ENCODE measurements at places on chromosomes 4 and X.

- no peak for DNase-seq
Measured at GRCh38 chrX:133859336-133859735, 126.1 kb downstream of the GPC3 start.

DNA sequence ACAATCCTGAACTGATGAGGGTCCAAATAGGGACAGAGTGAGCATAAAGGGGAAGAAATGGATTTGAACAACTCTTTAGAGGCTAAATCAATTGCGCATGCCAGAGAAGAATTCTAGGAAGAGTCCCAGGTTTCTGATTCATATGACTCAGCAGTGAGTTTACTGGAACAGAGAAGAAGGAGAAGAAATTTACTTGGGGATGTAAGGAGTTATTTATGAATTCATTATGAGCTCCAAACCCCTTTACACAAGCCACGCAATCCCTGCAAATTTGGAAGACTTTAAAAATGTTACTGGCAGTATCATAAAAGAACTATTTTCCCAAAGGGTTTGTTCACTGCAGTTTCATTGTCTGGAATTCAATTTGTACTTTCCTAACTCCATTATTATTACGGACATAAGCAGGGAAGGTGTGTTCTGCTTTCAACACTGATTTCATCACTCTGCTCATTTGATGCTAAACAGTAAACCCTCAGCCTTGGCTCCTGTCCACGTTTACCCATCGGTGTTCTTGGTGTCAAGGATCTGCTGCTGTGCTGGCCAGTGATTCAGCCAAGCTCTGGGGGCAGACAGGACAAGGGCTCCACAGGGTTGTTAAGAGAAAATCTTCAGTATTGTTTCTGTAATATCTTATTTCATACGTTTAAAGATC, 273.7 kb downstream of the HNRNPD start:
- DNase-seq, result no peak

- DNase-seq, result no peak
Measured at GRCh38 chrX:122816288-122816687, 367.8 kb upstream of the GRIA3 start.

DNA sequence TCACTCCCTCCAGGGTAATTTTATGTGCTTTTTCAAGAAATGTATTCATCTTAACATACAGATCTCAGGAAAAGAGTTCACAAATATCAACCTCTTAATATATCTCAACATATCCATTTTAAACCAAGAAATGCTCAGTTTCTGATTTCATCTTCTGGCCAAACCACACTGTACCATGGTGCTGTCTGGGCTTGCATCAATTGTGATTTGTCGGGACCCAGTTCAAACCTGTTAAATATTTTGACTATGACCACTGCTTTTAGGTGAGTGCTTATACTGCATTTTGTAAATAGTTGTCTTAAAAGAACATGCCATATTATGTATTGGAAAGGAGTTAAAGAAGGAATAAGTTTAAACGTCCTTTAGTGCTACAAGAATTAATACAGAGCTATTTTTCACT, 352.1 kb downstream of the SPOCK3 start:
- no peak for DNase-seq

DNA sequence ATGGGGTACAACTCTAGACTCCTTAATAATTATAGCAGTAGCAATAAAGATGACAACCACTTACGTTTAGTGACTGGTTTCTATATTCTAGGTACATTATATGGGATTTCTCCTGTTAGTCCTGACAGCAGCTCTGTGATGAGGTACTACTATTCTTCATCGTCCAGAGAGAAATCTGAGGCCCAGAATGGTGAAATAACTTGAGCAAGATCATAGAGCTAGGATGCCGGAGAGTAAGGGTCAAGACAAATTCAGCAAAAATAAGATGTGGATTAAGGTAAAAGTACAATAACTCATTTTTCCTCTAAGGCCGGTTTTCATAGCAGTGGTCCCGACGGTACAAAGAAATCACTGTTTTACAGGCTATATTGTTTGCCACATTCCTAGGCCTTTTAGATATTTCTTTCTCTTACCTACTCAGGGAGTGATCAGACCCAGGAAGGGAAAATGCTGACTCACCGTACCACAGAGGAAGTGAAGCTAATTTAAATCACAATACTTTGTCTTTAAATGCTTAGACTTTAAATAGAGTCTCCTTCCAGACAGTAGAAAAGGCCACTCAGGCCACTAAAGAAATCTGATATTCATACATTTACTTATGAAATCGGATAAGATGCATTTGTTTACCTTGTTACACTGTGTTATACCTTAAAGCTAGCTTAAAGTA, 2023.0 kb upstream of the AGA start:
- DNase-seq, result no peak

- no peak for DNase-seq
Measured at GRCh38 chr4:187479511-187479910, 516.1 kb upstream of the ZFP42 start.

DNA sequence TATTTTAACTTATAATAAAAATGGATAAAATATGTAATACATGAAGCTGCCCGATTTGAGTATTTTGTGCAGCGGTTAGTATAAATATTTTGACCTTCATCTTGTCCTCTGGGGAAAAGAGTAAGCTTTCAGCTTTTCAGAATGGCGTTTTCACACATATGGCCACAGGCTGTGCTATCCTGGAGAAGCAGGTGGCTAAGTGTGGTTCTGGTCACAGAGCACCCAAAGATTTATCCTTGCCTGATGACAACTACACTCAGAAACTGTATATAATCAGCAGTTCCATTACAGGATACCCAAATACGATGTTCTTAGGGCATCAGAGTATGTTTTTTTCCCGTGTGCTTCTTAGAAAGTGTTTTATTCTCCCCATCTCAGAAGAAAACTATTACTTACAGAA, 42.3 kb upstream of the ANK2 start:
- no peak for DNase-seq

GRCh38 chrX:119359618-119360382, 39.3 kb upstream of the SLC25A43 start:
- no peak for DNase-seq

DNA sequence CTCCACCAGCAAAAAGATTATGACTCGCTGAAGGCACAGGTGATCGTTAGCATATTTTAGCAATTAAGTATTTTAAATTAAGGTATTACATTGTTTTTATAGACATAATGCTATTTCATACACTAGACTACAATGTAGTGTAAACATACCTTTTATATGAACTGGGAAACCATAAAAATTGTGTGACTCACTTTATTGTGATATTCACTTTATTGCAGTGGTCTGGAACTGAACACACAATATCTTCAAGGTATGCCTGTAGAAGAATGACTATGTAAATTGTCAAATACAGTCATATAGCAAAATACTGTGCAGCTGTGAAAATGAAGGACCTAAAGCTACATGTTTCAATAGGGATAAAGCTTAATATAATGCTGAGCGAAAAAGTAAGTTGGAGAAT, 26.6 kb upstream of the MAML3 start:
- no peak for DNase-seq

GRCh38 chr4:175330652-175331051, 412.5 kb downstream of the ADAM29 start:
- no peak for DNase-seq

DNA sequence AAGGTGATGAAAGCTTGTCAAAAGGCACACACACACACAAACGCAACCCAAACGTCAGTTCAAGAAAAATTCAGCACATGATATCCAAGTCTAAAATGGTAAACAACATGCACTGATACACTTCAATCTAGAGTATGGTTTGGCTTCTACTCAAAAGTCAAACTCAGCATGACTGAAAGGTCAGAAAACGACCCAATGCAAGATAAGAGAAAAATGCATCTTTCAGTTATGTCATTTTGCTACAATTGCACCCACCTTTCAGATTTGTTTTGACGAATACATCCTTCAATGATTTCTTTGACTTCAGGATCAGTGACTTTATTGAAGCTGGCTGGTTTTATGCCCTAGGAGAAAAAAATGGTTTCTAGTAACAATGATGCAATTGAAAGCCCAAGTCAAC, 56.3 kb downstream of the WNK3 start:
- DNase-seq, result no peak

DNA sequence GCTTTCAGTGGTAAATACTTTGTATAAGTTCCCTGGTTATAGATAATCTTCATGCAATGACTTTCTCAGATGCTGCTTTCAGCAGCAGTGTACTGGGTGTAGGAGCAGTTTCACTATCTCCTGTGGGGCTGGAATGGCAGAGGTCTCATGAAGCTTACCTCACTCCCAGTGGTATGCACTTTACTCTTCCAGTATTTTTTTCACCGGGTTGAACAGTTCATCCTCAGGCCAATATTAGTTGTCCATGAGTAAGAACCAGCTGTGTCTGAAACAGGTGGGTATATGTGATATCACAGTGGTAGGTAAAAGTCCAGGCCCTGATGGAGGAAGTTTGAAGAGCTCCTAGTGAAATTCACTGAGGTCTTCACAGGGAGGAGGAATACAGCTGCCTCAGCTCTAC, 351.5 kb upstream of the EMCN start:
- no peak for DNase-seq

DNA sequence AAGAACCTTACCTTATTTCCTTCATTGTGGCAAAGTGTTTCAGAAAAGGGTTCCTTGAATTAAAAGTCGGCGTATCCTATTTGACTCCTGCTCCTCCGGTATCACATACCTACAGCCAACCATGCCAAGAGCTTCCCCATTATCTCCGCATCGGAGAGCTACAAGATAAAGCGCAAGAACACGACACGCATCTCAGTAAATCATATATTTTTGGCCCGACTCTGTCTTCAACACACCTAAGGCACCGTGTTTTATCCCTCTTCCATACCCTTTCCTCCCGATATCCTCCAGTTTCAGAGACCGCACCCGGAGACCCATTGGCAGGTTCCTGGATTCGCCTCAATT, 497 bp upstream of the THAP9 start:
- no peak for DNase-seq

- no peak for DNase-seq
Measured at GRCh38 chr4:1329408-1330371, 17.3 kb upstream of the UVSSA start.

GRCh38 chr4:62394766-62395165, 1194.6 kb downstream of the ADGRL3 start:
- DNase-seq, result no peak

- DNase-seq, result no peak
Measured at GRCh38 chrX:24702362-24703184, 8.9 kb downstream of the POLA1 start.

- DNase-seq, result no peak
Measured at GRCh38 chr4:120838784-120839183, 83.7 kb downstream of the PRDM5 start.

GRCh38 chr4:80107374-80107773, 34.3 kb upstream of the ANTXR2 start:
- no peak for DNase-seq

DNA sequence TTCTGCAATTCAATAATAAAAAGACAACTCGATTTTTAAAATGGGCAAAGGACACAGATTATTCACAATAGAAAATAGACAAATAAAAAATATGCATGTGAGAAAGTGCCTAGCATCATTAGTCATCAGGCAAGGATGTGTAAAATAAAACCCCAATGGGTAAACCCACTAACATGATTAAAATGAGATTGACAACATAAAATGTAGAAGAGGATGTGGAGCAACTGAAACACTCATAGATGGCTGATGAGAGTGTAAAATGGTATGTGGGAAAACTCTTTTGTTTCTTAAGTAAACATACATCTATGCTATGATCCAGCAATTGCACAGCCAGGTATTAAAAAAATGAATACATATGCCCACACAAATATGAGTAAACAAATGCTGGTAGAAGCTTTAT, 177.6 kb downstream of the IQCM start:
- no peak for DNase-seq

GRCh38 chr4:159144112-159144694, 41.3 kb downstream of the RAPGEF2 start:
- no peak for DNase-seq

DNA sequence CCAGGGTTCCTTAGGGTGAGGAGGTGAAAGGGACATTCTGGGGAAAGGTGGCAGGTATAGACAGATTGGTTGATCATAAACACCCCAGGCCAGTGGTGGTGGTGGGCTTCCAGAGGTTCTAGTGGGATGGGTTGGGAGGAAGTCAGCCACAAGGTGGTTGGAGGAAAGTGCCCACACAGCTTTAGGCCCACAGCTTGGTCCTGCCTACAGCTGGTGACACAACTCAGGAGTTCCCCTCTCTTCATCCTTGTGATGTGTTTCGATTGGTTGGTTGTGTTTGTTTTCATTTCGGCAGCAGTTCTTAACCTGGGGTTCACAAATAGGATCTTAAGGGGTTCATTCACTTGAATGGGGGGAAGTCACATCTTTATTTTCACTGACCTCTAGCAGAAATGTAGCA, 157.0 kb downstream of the TMEM164 start:
- DNase-seq, result no peak
